ENCODE measurements at places on chromosomes 16 and 17.

DNA sequence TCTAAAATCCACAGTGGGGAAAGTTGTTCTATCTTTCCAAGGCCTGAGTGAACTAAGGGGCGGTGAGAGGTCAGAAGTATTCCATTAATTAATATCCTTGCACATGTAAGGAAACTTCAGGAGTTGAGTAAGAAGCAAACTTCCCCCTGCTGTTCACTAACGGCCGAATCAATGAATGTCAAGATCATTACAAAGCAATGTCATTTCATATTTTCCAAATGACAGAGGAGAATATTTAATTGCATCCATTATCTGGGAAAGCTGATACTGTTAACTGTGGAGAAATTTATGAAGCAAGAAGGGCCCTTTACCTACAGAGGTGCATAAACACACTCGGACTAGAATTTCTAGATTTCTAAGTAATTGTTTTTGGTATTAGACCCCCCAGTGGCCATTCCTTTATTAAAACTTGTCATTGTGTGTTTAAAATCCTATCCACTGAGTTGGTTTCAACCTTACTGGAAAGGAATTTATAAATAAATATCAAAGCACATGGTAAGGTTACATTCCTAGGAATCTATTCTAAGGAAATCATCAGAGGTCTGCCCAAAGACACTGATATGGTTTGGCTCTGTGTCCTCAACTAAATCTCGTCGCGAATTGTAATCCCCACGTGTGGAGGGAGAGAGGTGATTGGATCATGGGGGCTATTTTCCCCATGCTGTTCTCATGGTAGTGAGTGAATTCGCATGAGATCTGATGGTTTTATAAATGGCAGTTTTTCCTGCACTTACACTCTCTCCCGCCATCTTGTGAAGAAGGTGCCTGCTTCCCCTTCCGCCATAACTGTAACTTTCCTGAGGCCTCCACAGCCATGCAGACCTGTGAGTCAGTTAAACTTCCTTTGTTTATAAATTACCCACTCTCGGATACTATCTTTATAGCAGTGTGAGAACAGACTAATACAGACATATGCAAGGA is 20.4 kb upstream of the SMURF2 start:
- DNase-seq, result no peak

DNA sequence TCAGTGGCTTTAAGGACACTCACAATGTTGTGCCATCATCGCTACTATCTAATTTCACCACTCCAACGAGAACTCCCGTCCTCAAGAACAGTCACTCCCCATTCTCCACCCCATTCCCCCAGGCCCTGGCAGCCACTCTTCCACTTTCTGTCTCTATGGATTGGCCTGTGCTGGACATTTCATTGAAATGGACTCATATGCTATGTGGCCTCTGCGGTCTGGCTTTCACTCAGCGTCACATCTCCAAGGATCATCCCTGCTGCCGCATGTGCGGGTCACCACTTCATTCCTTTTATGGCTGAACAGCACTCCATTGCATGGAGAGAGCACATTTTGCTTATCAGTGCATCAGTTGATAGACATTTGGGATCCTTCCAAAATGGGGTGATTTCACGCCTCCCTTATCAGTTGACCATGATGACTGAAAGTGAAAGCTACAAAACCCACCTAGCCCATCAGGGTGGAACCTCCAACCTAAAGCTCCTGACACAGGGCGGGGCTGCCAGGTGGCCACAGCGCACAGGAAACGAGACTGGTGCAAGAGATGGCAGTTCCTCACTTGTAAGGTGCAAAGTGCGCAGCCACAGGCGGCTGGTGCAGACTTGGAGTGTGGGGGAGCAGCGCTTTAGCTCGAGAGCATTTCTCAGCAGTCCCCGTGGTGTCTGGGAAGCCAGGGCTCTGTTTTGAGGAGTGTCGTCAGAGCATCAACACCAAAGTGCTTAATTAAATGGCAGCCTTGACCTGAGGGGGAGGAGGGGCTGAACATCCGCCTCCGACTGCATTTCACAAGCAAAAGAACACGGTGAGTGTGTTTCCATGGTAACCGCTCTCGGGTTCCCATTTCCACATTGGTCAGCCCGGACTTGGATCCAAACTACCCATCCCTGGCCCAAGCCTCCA is 23.8 kb downstream of the COTL1 start:
- DNase-seq, result no peak

- no peak for DNase-seq
These were observed 15.6 kb upstream of the AURKB start for GRCh38 chr17:8225813-8226535.

DNA sequence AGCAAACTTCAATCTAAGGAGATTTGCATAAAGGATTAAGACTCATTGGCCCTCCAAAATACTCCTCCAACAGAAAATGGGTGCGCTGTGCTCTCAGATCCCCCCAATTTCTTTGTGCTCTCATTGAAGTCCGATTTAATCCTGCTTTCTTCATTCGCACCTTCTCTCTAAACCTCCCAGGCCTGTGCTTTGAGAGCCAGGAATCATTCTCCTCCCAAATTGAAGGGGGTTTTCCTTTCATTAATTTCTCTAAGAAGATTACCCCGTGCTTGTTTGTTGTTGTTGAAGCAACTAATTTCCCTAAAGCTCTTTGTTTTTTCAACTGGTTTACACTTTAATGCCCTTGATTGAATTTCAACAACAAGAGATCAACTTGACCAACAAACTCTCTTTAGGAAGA is 304.2 kb upstream of the IRX3 start:
- no peak for DNase-seq

DNA sequence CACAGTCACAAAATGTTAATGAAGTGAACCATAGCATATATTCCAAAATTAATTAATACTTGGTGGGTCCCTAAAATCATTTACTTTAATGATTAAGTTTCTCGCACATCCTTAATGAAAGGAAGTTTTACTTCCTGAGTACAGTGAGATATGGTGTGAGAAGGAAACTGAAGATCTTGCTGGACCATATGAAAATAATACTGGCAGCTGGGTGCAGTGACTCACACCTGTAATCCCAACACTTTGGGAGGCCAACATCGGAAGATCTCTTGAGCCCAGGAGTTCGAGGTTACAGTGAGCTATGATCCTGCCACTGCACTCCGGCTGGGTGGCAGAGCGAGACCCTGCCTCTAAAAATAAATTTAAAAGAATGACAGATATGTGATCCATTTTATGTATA is 62.5 kb downstream of the ABCA8 start:
- no peak for DNase-seq

- no peak for DNase-seq
These were observed 3.2 kb downstream of the TNRC6C start for GRCh38 chr17:77961741-77962140.

DNA sequence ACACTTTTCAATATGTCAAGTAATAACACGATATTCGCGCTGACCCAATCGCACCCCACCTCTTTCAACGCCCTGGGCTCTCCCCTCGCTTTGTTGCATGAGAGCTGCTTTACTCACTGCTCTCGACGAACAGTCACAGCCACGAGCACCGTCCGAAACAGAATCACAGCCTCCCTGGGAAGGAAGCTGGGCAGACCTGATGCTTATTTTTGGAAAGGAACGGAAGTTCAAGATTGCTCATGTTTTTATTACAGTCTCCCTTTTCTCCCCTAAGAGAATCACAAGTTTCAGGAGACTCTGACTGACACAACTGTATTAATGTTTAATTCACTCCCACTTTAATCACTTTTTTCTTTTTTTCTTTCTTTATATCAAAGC is 67.8 kb downstream of the ANKRD11 start:
- no peak for DNase-seq

DNA sequence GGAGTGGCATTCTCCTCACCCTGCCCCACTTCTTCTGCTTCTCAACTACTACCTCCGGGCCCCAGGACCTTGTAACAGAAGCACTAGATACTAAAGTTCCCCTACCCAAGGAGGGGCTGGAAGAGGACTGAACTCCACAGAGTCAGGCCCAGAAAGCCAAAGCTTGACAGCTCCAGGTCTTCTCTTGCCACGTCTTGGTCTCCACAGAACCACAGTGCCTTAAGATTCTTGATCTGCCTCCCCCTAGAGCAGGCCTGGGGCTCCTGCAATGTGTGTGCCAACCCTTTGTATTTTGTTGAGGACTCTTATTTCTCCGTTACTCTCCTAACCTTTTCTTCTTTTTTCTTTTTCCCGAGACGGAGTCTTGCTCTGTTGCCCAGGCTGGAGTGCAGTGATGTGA is 4.0 kb downstream of the SLC16A13 start:
- no peak for DNase-seq

GRCh38 chr16:5820472-5820871 is 722.9 kb upstream of the EEF2KMT start:
- no peak for DNase-seq

- DNase-seq, result no peak
These were observed 185.3 kb upstream of the CACNG3 start for GRCh38 chr16:24070851-24071250.

GRCh38 chr16:46839986-46840443 is 9.0 kb upstream of the C16orf87 start:
- DNase-seq, result no peak

- no peak for DNase-seq
These were observed 247.4 kb downstream of the PRKCA start for GRCh38 chr17:66549731-66550207.

DNA sequence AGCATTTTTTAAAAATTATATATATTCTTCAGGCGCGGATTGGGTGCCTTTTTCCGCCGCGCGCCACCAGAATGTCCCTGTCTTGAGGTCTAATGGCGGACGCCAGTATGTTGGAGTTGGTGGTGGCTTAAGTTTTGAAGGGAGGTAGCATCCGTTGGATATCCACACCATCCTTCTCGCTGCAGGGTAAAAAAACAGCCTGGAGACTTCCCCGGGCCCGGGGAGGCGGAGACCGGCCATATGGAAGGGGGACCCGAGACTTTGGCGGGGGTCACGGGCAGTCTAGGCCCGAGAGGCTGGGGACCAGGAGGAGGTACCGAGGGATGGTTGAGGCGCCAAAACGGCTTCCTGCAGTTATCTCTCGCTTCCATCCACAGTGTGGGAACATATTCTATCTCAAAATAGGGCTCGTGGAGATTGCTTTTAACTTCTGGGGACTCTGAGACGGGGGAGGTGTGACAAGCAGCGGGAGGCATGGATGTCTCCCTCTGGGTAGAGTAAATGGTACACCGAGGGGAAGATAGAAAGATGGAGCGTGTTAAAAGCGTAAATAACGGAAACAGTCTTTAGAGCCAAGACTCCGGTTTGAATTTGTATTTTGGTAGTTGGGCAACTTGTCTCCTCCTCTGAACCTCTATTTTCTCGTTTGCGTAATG is at the start of gene SF3B3:
Gene SF3B3, plus strand, starts transcription at position 74 of the 656 bp plus-strand sequence. CDS start 2,841 bp downstream, outside the sequence.
- DNase-seq, result peak; percentile 38

DNA sequence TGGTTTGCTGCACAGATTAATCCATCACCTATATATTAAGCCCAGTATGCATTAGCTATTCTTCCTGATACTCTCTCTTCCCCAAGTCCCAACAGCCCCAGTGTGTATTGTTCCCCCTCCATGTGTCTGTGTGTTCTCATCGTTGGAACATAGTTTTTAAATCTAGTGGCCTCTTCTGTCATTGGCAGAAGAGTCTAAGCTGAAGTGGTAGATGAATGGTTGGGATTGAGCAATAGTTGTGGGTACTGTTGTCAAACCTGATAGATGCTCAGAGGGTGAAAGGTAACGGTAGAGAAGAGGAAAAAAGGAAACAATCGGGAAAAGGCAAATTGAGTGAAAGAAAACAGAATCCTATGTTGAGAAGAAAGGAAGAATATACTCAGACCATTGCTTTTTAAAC is 29.9 kb downstream of the MAP3K3 start:
- DNase-seq, result no peak

- no peak for DNase-seq
These were observed 46.8 kb downstream of the IL21R start for GRCh38 chr16:27448532-27449433.

GRCh38 chr17:78707923-78708322 is 74.2 kb downstream of the CYTH1 start:
- no peak for DNase-seq

DNA sequence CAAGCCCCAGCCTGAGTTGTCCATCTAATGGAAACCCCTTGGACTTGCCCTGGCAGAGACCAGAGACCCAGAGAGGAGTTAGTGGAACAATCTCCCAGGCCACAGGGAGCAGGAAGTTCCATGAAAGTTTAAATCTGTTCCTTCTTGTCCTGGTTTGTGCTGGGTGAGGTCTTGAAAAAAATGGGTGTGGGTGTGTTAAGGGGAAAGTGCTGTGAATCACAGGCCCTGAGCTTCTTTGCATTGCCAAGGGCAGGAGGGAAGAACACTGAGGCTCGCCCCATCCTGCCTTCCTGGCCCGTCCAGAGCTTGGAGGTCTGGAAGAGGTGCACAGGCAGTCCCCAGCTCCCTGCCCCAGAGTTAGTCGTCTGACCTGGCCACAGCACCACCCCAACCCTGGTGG is 2.3 kb downstream of the ADORA2B start:
- no peak for DNase-seq

- DNase-seq, result peak; percentile 31
These were observed 25.0 kb downstream of the MRC2 start for GRCh38 chr17:62652251-62653001.

All from NCI-H1417 treated with DMSO at 0.1 percent for 48 hours (cell line).